A549 treated with Hydrocortisone at 1 μM for 4 hours (cell line): ENCODE measurements at places on chromosomes 2 and 18. TPM values are rescaled to one million over a fixed set of nuclear protein-coding genes. Genes with fewer than 3 reads are reported as not detected.

Gene LMAN2L
- 20.1 to 22.7 TPM (median 22.4 TPM) in 5 replicates for total RNA-seq

Gene KIF5C
- 0.21 to 0.46 TPM (median 0.32 TPM) in 5 replicates for total RNA-seq

Gene SLC23A3
- 0.29 to 0.82 TPM (median 0.65 TPM) in 5 replicates for total RNA-seq

Gene KIAA2012
- total RNA-seq, result not detected in 5 replicates

Gene KCTD1
- 30.2 to 44.3 TPM (median 37.4 TPM) in 5 replicates for total RNA-seq

Gene GFPT1
- 17.4 to 25.4 TPM (median 24.1 TPM) in 5 replicates for total RNA-seq

Gene B3GNT7
- 2.0 to 3.1 TPM (median 2.3 TPM) in 5 replicates for total RNA-seq

Gene MBD1
- total RNA-seq, result 31.4 to 35.1 TPM (median 33.0 TPM) in 5 replicates

Gene BUB1
- 35.8 to 49.0 TPM (median 40.2 TPM) in 5 replicates for total RNA-seq

Gene SUMO1
- total RNA-seq, result 134 to 166 TPM (median 140 TPM) in 5 replicates

Gene RFTN2
- 0.02 TPM in 1 of 5 replicates, not detected in the others for total RNA-seq

Gene INHA
- 0.35 to 0.58 TPM (median 0.47 TPM) in 5 replicates for total RNA-seq

Gene NEB
- total RNA-seq, result 0.20 to 0.47 TPM (median 0.36 TPM) in 5 replicates

Gene CTAGE1
- total RNA-seq, result not detected in 5 replicates

Gene RMC1
- 15.3 to 17.1 TPM (median 16.8 TPM) in 5 replicates for total RNA-seq

Gene CNGA3
- 0.05 TPM in 1 of 5 replicates, not detected in the others for total RNA-seq

Gene TMEM17
- 3.6 to 5.2 TPM (median 4.8 TPM) in 5 replicates for total RNA-seq

Gene C1QL2
- total RNA-seq, result 0.37 to 0.61 TPM (median 0.48 TPM) in 5 replicates

Gene DNAH6
- 0.01 to 0.18 TPM (median 0.10 TPM) in 5 replicates for total RNA-seq

Gene MAP3K19
- total RNA-seq, result not detected in 5 replicates

Gene SLC9A4
- not detected in 5 replicates for total RNA-seq
